Smooth muscle cell of the coronary artery (primary cell): ENCODE measurements at places on chromosomes 3 and 15. TPM values are rescaled to one million over a fixed set of nuclear protein-coding genes. Genes with fewer than 3 reads are reported as not detected.

GALNT15 gene
- 0.23 and 17.0 TPM in 2 replicates for total RNA-seq

PLSCR2 gene
- 0.38 TPM in 1 of 2 replicates, not detected in the other for total RNA-seq

KNG1 gene
- not detected in 2 replicates for total RNA-seq

CCR8 gene
- not detected in 2 replicates for total RNA-seq

COL6A5 gene
- 0.12 TPM in 1 of 2 replicates, not detected in the other for total RNA-seq

P2RY13 gene
- total RNA-seq, result not detected in 2 replicates

ACAN gene
- 0.15 and 1.2 TPM in 2 replicates for total RNA-seq

PRRT3 gene
- total RNA-seq, result 0.70 and 1.3 TPM in 2 replicates

PLSCR4 gene
- 37.4 and 52.2 TPM in 2 replicates for total RNA-seq

MAP6D1 gene
- 0.35 and 0.90 TPM in 2 replicates for total RNA-seq

ROPN1 gene
- total RNA-seq, result not detected in 2 replicates

MEIS2 gene
- total RNA-seq, result 57.7 and 68.4 TPM in 2 replicates

GOLGA6A gene
- not detected in 2 replicates for total RNA-seq

THPO gene
- 0.12 TPM in 1 of 2 replicates, not detected in the other for total RNA-seq

RGMA gene
- total RNA-seq, result 0.75 and 3.2 TPM in 2 replicates

ZBED2 gene
- total RNA-seq, result 0.08 TPM in 1 of 2 replicates, not detected in the other

PLA2G4F gene
- not detected in 2 replicates for total RNA-seq

CACNA2D3 gene
- total RNA-seq, result 0.38 and 0.59 TPM in 2 replicates

LRRC31 gene
- total RNA-seq, result not detected in 2 replicates

C3orf18 gene
- total RNA-seq, result 8.4 and 13.9 TPM in 2 replicates

RASGRP1 gene
- under 0.01 and 0.08 TPM in 2 replicates for total RNA-seq

SMAD3 gene
- total RNA-seq, result 16.3 and 35.7 TPM in 2 replicates

CCR1 gene
- total RNA-seq, result 8.0 TPM in 1 of 2 replicates, not detected in the other

HGD gene
- total RNA-seq, result 0.12 and 0.23 TPM in 2 replicates

HIGD1A gene
- total RNA-seq, result 64.6 and 146 TPM in 2 replicates

METTL6 gene
- 21.8 and 23.5 TPM in 2 replicates for total RNA-seq

UBAP1L gene
- 0.53 and 0.94 TPM in 2 replicates for total RNA-seq

ISLR2 gene
- total RNA-seq, result 0.08 TPM in 1 of 2 replicates, not detected in the other

C3orf22 gene
- not detected in 2 replicates for total RNA-seq

TMEM207 gene
- total RNA-seq, result not detected in 2 replicates

CCR2 gene
- under 0.01 TPM in 1 of 2 replicates, not detected in the other for total RNA-seq

IQCF5 gene
- not detected in 2 replicates for total RNA-seq

SAMMSON gene
- total RNA-seq, result not detected in 2 replicates

ABHD6 gene
- 5.6 and 7.1 TPM in 2 replicates for total RNA-seq

MCTP2 gene
- total RNA-seq, result 3.1 and 4.7 TPM in 2 replicates

XYLB gene
- total RNA-seq, result 2.3 and 10.2 TPM in 2 replicates

SMAD6 gene
- 71.1 and 92.1 TPM in 2 replicates for total RNA-seq

LRTM1 gene
- not detected in 2 replicates for total RNA-seq

ATG7 gene
- 46.3 and 77.5 TPM in 2 replicates for total RNA-seq

ASB14 gene
- total RNA-seq, result 0.12 TPM in 1 of 2 replicates, not detected in the other

TIGIT gene
- total RNA-seq, result not detected in 2 replicates

AP3B2 gene
- under 0.01 and 1.1 TPM in 2 replicates for total RNA-seq

KIF23 gene
- total RNA-seq, result 2.5 and 12.9 TPM in 2 replicates
